ENCODE measurements at places on chromosomes 12 and 14.

DNA sequence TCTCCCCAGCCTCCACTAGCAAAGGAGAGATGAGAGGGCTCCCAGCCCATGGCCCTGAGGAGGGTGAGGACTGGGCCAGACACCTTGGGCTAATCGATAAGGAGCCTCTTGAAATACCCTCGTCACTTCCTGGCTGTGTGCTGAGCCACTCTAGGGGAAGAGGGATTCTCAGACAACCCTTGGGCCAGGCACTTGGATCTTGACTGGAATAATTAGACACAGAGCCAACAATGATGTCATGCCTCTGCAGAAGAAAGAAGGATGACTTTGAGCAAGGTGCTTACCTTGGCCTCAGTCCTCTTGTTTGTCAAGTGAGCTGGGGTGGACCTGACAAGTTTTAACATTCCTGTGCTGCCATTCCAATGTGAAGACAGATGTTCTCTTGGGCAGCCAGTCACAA is 83.1 kb downstream of the LRRC74A start:
- no peak for DNase-seq

DNA sequence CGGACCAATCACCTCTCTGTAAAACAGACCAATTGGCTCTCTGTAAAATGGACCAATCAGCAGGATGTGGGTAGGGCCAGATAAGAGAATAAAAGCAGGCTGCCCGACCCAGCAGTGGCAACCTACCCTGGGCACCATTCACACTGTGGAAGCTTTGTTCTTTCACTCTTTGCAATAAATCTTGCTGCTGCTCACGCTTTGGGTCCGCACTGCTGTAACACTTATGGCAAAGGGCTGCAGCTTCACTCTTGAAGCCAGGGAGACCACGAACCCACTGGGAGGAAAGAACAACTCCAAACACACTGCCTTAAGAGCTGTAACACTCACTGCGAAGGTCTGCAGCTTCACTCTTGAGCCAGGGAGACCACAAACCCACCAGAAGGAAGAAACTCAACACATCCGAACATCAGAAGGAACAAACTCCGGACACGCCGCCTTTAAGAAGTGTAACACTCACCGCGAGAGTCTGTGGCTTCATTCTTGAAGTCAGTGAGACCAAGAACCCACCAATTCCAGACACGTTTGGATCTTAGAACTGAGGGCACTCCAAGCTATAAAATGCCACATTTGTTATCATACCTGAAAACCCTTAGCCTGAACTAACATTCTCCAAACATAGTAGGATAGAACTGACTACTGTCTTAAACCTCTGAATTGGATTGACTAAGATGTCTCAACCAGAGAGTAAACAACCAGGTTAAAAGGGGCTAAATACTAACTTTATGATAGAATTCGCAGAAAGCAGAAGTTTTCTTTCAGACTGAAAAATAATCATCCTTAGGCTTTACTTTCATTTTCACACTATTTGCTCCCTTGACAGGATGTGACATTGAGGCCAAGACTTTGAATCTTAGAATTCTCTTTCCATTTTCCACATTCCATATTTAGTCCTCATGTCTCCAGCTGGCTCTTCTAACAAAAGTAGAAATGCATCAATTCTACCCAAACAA is 33.6 kb downstream of the CDKL1 start:
- no peak for DNase-seq

GRCh38 chr14:102125546-102125945 is 14.2 kb upstream of the WDR20 start:
- no peak for DNase-seq

DNA sequence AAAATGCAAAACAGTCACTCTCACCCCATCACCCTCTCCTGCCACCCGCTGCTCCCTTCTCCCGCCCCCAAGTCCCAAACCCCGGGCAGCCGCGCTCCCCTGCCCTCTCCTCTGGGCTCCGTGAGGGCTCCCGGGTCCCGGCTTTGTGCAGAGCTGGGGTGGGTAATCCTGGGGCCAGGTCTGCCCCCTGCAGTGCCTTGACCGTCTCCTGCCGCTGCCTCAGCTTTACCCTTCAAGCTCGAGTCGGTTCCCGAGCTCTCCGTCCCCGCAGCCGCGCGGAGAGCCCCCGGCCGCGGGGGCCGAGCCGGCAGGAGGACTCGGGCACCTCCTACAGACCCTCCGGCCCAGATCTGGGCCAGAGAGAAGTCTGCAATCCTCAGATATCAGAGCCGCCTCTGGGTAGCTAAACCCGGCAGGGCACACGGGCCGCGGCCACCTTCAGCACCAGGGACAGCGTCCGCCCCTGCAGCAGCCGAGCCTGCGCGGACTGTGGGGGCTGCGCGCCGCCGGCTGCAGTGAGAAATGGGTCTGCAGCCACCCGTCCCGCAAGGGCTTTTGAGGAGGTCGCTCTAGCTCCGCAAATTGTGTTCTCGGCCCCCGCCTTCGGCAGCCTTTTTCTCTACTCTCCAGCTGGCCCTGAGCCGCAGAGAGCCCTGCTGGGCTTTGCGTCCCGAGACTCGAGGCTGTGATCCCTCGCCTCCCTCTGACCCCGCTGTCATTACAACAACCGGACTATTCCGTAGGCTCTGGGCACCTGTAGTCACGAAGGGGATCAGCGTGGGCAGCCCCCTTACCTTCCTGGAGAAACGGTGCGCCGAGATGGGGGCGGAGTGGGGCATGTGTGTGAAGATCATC is 1.2 kb downstream of the PRMT8 start:
- no peak for DNase-seq

DNA sequence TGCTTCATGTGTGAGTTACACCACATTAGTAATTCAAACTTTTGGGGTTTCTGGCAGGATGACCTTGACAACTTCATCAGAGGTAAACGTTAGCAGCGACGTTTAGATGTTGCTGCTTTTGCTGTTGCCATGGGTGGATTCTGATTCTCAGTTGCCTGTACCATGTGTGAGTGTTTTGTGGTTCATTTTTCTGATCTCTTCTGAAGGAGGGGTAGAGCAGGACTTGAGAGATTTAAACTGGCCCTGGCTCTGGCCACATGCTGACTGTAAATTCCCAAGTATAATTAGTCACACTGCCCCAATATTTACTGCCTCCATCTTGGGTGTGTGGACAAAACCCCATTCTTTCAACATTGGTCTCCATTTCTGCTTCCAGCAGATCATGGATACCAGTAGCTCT is 110.4 kb downstream of the ETV6 start:
- no peak for DNase-seq

DNA sequence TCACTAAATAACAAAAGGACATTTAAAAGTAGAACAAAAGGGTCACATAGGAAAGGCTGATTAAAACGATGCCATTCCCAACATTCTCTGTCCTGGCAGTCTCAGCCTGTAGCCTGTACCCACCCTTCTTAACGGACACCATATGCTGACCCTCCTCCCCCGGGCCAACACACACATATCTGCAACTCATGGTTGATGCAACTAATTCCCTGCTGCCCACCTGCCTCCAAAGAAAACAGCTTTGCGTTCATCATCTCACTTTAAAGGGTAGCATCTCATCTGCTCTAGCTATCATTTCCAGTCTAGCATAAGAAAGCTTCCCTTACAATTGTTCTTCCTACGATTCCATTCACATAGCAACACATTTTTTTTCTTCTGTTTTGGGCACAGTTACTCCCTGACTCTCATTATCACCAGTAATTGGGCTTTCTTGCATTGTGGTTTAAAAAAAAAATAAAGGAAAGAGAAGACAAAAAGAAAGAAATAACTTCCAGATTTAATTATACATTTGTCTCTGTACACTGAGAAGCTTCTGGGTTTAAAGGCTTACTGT is 92.9 kb downstream of the KCNC2 start:
- no peak for DNase-seq

DNA sequence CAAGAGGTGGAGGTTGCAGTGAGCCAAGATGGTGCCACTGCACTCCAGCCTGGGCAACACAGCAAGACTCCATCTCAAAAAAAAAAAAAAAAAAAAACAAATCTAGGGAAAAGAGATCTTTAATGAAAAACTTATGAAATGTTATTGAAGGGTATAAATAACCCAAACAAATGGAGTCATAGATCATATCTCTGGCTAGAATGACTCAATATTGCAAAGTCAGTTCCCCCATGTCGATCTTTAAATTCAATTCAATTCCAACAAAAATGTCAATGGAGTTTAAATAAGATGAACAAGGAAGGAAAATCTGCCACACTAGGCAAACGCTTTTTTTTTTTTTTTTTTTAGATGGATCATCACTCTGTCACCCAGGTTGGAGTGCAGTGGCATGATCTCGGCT is 78.7 kb downstream of the R3HDM2 start:
- no peak for DNase-seq

GRCh38 chr14:55851961-55852360 is 266.2 kb upstream of the PELI2 start:
- DNase-seq = no peak

DNA sequence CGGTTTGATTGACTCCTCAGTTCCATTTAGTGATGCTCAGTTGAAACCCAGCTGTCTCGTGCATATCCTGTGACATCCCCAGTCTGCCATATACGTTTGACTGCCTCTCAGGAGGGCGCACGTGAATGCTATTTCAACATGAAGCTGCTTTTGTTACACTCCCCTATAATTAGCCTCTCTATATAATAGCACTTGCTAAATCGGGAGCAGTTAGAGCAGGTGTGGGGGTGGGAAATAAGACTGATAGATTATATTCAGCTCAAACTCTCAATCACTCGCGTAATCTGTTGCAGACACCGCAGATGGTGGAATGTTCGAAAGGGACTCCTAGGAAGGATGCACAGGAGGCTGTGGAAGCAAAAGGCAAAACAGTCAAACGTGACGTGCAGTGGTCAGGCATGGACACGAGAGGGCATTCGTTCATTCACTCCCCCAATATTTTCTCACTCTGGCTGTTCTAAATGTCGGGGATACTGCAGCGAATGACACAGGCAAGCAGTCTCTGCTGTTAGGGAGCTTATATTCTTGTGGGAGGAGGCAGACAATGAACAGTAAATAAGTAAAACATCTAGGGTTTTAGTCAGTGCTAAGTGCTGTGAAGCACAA is 29.8 kb downstream of the KCNA1 start:
- DNase-seq = no peak

- no peak for DNase-seq
Observed at GRCh38 chr12:4954621-4955354, 45.1 kb downstream of the KCNA1 start.

DNA sequence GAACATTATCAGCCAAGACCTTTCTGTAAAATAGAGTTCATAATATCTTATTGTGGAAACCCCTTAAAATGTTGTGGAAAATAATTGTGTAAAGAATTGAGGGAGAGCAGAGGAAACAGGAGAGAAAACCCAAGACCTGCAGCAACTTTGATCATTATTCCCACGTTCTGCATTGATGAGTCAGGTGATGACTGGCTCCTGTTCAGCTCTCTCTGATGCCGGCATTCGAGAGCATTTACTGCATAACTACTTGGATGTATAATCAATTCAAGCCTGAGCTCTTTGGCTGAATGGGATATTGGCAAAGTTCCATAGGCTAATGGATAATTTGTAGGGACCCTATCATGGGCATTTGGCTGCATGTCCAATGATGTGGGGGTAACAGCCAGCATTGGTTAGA is 176.3 kb upstream of the ARID2 start:
- DNase-seq = no peak

- peak; percentile 49 for DNase-seq
Observed at GRCh38 chr12:13211859-13212664, 15.5 kb downstream of the EMP1 start.

DNA sequence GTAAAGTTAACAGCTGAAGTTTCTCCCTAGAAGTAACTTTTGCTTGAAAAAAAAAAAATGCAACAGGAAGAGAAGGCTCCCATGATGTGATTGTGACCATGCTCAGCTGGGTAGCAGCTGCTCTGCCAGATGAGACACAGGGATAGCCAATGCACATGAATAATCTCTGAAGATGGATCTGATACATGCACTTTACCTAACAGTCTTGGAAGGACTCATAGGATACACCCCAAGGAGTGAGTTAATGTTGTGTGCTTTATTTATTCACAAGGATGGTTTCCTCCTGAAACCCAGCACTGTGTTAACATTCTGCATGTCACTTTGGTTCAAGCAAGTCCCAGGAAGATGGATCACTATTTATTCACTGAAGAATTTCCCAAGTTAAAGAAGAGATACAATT is 46.5 kb downstream of the NDUFA12 start:
- DNase-seq = no peak

DNA sequence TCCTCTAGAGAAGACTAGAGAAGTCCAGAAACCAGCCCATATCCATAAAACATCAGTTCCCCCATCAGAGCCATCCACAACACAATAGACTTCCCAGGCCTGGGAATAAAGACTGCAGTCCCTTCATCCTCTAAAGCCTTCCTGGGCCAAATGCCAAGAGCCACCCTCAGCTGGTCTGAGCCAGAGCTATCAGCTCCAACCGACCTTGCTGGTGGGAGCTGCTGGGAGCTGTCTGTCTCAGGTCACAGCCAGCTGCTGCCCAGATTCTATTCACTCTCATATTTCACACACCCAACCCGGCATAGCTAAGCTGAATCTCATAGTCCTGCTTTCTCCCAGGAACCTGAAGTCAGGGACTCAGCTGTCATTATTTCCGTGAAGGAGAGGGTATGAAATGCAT is 10.9 kb upstream of the TFCP2 start:
- DNase-seq = no peak

DNA sequence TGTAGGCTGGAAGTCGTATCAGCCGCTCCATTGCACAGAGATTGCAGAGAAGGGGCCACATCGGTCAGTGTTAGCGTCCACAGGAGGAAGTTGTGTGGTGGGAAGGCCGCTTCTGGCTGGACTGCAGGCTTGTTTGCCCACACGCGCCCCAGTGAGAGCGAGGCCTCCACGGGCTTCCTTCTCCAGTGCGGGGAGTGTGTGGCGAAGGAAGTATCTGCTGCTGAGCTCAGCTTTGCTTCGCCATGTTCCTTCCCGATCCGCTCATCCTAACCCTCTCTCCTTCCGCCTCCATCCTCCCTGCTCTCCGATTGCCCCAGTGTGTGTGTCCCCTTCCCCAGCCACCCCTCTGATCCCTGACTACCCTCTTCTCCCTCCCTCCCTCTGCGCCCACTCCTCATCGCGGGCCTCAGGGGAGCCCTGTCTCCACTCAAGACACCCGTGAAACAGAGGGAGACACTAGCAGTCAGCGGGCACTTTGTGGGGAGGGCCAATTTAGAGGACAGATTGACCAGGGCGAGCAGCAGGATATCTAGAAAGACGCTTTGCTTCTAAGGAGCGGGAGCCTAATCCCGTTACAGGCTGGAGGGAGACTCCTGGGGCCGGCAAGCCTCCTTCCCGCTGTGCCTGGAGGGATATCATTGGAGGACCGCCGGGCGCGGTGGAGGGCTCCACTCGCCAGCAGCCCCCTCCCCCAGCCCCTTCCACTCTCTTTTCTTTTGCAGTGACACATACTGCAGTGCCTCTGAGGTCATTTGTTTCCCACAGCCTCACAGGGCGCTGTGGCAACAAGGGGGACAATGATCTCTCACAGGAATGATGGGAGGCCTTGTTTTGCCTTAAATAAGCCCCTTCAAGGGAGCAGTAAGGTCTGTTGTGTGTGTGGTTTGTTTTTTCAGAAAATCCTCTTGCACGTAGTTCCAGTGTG is 428.8 kb downstream of the ZFP36L1 start:
- no peak for DNase-seq

DNA sequence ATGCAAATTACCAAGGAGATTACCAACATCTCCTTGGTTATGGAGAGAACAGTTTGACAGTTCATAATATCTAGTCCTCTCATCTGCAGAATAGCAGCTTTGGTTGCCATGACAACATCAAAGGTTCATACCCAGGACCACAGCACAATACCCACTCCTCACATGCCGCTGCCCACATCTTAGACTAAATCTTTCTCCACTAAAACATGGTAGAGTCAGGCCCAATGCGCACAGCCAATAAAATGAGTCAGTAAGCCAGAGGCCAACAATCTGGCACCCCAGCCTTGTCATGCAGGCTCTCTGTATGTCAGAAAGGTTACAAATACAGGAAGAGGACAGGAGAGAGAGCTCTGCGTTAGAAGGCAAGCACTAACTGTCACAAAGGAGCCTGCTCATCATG is 70.6 kb downstream of the KCNK10 start:
- no peak for DNase-seq

Data from stimulated activated CD8-positive, alpha-beta memory T cell treated with anti-CD3 and anti-CD28 coated beads, Interleukin-7, amount 100 ng/mL, for 1 hour (primary cell).